ENCODE measurements at places on chromosomes 16 and 17.

DNA sequence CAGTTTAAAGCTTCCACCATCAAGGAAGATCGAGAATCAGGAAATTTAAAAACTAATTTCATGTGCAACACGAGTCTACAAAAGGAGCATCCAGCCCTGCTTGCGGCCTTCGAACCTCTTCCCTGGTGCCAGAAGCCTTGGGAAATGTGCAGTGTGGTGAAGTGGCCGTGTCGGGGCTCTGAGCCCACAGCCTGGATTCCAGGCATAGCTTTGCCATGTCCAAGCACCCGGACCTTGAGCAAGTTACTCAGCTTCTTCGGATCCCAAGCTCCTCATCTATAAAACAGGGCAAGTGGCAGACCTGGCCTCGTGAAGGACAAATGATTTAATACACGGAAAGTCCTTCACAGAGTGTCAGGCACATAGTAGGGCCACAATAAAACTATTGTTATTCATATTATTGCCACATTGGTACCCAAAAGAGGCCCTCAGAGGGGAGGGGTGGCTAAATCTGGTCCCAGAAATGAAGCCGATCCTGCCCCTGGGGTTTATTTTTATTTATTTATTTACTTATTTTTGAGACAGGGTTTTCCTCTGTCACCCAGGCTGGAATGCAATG lies 34.8 kb downstream of the COTL1 start:
- DNase-seq = peak; percentile 51

DNA sequence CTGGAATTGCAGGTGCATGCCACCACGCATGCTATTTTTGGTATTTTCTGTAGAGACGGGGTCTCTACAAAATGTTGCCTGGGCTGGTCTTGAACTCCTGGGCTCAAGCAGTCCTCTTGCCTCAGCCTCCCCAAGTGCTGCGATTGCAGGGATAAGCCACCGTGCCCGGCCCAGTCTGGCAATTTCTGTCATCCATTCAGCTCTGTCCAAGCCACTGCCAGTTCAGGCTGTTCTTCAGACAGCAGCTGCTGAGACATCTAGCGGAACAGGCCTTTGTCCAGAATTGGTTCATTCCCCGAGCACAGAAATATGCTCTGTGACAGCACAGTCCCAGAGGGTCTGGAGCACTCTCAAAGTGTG lies 5.4 kb downstream of the SLC47A1 start:
- no peak for DNase-seq

DNA sequence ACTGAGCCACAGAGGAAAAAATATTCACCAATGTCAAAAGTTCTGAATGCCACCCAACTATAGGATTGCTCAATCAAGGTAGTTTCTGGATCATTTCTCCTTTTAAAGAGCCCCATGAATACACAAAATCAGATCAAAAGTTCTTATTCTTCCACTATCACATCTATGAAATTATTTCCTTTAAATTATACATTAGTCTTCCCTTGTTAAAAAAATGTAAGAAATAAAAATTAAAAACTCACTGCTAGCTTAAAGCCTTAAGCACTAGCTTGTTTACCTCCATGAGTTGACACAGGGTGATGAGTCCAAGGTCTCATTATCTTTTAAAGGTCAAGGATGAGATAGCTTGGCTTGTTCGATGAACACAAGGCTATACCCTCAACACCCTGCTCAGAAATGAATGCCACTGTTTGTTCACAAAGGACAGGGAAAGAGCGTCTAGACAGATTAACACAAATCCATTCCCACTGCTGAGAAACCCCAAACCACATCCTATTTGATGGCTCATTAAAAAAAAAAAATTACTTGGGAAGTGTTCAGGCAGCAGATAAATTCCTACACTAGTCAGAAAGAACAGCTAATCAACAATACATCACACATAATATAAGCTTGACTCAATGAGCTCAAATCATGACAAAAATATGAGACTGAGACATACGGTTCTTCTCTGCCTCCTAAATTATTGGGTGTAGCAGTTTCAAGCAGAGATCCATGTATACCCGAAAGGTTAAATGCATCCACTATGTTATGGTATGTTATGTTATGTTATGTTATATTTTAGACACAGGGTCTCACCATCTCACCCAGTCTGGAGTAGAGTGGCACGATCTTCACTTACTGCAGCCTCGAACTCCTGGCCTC lies 118.9 kb downstream of the PARN start:
- DNase-seq = no peak

DNA sequence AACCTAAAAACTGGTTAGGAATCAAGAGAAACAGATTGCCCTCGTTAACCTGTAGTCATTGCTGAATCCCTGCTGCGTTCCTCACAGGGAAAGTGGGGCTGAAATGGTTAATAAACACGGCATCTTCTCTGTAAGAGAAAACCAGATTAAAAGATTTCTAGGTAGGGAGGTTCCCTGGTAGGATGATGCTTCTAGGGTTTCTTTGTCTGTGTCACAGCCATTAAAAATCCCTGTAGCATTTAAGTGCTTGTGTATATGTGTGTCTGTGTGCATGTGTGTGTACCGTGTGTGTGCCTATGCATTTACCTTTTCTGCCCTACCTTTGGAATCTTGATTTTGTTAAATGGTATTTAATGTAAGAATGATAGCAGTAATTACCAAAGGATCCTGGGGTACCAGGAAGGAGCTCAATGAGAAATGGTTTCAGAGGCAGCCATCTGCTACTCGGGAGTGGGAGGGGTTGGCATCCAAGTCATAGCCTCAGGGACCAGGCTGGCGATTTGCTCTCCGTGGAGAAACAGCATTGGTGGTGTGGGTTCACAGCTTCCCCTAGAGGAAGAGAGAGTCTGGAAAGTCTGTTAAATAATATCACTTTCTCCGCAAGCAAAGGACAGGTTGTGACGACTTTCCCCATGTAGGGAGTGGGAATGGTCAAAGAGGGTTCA lies 177.1 kb downstream of the HS3ST4 start:
- no peak for DNase-seq

GRCh38 chr16:68503334-68503733 lies 35.8 kb upstream of the ZFP90 start:
- no peak for DNase-seq

GRCh38 chr17:50534222-50534978 lies 1.9 kb downstream of the EPN3 start:
- DNase-seq = no peak

DNA sequence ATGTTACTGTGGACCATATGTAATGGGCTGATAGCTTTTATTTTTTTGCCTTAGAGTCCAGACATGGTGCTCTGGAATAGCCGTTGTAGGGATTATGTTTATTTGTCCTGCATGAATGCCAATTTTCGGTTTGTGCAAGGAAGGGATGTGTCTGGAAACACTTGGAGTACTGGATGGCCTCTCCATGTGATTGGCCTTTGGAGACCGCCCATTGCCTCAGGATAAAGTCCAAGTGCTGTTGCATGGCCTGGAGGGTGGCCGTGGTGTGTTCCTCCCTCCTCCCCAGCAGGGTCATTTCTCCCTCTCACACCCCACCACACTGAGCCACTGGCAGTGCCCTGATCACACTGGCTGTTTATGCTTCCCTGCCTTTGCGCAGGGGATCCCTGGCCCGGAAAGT lies 93.9 kb downstream of the MSI2 start:
- DNase-seq = no peak

DNA sequence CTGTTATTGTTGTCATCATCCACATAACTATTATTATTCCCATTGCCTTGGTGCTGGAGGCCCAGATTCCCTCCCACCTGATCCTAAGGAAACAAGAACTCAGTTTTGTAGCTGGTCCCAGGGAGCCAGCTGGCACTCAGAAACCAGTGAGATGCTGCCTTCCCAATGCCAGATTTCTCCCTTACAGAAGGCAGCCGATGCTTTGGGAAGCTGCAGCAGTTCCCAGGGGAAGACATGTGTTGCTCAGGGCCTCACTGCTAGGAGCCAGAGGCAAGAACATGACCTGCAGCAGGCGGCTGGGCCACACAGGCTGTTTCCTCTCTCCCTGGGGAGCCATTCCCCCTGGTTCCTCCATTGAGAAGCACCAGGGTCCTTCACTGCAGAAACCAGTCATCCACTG lies 59.9 kb upstream of the GRIN2A start:
- DNase-seq = no peak

- no peak for DNase-seq
Measured at GRCh38 chr17:20896153-20896649, 146.6 kb downstream of the USP22 start.

DNA sequence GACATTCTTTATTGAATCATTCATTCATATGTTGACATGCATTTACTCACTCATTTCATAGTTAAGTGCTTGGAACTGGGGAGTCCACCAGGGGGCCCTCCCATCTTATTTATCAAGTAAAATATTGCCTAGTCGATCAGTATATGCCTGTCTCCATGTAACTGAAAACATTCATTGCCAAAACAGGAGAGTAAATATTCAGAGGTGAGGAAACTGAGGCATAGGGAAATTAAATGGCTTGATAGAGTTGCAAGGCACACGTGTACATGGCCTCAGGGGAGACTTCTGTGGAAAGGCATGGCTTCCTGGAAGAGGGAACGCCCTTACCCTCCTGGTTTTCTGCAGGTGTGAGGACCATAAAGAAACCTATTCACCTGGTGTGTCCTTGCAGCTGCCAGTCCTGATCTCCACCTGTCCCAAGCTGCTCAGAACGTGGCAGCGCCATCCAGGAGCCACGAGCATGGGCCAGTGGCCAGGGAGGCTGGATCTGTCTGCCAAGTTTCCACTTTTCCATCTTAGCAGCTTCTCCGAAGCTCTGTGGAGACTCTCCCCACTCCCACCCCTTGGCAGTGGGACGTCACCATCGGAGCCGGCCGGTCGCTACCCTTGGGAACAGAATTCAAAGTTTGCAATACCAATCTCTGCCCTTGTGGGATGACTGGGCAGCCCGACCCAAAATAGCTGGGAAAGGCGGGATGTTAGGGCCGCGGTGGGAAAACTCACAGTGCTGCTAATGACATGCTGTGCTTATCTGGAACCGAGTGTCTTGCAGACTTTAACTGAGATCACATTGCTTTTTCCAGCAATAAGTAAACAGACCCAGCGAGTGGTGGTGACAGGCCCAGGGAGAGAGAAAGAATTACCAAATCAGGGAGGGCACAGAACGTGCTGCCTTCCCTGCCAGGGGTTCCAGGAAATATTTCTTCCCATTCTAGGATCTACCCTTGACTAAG lies 4.1 kb upstream of the C1QTNF1 start:
- no peak for DNase-seq

GRCh38 chr17:75365009-75365930 lies 40.2 kb downstream of the GRB2 start:
- no peak for DNase-seq

- no peak for DNase-seq
Measured at GRCh38 chr17:67821871-67822367, 3.4 kb upstream of the BPTF start.

- no peak for DNase-seq
Measured at GRCh38 chr17:67289181-67289876, 44.3 kb upstream of the HELZ start.

GRCh38 chr16:75343286-75343685 lies 90.0 kb downstream of the CFDP1 start:
- no peak for DNase-seq

GRCh38 chr17:13917634-13918033 lies 151.7 kb upstream of the COX10 start:
- no peak for DNase-seq

DNA sequence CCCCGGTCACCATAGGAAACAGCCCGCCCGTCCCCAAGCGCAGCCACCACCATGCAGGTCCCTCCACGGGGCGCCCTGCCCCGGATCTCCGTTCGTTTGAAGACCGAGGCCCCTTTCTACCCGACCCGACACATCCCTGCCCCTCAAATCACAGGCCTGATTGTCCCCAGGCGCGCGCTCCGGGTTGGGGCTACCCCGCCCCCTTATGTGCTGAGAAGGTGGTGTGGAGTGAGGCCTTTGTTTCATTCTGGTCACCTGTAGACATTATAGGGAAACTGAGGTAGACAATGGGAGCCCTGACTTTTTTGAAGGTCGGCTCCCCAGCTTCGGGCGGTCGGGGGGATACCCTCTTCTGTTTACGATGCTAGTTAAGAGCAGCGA lies 763 bp upstream of the ACTG1 start:
- no peak for DNase-seq

DNA sequence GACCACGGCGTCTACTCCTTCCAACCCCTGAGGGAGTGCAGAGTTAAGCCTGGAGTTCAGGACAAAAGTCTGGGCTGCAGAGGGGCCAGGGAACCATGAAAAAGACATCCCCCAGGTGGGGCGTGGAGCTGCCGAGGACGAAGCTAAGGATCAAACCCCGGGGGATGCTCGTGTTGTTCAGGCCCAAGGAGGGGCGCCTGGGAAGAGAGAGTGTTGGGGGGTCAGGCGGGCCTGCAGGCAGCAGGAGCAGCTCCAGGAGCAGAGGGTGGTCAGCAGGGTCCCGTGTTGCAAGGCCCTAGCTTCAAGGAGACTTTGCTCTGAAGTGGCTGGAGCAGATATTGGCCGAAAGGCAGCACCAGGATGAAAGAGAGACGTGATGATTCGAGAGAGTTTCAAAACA lies 26.7 kb downstream of the NECAB2 start:
- no peak for DNase-seq

GRCh38 chr17:39955726-39956225 lies 7.0 kb upstream of the GSDMA start:
- DNase-seq = no peak

DNA sequence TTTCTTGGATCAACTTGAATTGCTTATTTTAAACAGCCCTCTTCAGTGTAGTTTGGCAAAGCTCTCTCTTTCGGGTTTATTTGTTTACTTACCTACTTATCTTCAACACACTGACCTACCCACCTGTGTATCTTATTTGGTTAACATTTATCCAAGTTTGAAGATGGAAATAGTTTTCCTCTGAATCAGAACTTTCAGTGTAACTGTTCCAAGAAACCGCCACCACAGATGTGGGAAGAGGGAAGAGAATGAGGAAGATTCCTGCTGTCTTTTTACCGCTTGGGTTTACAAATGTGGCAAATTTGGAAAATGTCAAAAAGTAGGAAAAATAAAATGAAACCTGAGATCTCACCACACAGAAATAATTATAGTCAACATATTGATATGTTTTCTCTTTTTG lies 115.8 kb downstream of the MSI2 start:
- DNase-seq = no peak

- DNase-seq = no peak
Measured at GRCh38 chr17:20008242-20009051, 712 bp upstream of the SPECC1 start.

DNA sequence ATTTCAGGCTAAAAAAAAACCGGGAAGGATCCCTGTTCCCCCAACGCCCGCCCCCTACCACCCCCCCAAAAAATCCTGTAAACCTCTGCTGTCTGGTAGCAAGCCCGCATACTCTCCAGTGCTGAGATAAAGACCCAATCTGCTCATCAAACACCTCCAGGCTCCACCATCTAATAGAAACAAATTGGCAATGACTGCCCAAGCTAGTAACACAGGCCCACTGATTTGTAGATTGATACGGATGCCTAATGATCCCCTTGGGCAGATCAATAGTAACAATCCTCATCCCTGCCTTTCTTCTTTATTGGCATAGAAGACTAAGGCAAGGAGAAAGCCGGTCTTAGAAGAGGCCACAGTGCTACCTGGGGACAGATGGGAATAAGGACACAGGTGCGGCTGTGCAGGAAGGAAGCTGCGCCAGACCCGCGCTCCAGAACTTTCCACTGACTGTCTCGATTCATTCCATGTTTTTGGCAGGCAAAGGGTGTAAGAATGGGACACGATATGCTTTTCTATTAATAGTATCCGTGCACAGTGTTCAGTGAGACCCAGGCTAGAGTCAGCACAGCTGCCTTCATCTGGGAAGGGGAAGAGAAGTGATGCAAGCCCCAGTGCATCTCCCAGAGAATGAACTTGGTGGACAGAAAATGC lies 407.6 kb upstream of the PSMD7 start:
- no peak for DNase-seq

- no peak for DNase-seq
Measured at GRCh38 chr17:76685846-76686245, 24.9 kb downstream of the MXRA7 start.

- DNase-seq = no peak
Measured at GRCh38 chr16:61814726-61815347, 221.4 kb downstream of the CDH8 start.
